ENCODE measurements at places on chromosomes 3 and 15.

DNA sequence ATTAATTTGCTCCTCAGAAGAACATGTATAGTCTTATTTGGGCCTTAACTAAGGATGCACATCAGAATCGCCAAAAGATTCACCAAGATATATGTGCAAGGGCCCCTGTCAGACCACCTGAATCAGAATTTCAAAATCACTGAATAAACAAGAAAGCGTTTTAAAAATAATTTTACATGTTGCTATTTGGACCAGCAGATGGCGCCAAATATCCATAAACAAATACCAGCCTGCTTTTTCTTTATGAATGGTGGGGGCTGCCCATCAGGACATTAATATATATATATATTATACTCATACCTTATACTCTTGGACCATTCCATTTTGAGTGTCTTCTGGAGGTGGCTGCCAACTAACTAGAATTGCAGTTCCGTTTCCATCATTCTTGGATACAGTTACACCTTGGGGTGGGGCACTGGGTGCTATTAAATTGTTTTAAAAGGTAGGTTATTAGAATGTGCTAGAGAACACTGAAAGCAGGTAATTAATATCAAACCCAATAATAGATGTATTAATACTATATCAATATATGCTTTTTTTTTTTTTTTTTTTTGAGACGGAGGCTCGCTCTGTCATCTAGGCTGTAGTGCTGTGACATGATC lies 1108.3 kb downstream of the ROBO1 start:
- peak; percentile 38 for DNase-seq

DNA sequence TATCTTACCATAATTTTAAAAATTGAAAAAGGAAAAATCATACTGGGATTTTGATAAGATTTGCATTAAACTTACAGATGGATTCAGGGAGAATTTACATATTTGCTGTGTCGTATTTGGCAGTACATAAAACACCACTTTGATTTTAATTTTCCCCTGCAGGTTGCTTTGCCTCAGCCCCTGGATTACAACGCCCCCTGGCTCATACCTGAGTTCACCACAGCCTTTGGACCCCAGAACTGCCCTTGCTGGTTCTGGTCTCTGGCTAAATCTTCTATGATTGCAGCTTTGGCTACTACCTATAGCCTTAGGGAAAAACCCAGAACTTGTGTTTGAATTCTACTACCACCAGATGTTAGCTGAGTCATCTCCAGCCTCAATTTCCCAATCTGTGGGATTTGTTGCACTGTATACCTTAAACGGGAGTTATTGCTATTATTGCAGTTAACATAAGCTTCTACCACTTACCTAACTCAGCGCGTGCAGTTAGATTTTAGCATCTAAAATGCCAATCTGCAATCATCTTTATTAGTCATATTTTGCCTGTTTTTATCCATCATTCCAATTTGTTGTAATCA lies 315.7 kb upstream of the GADL1 start:
- DNase-seq = no peak

DNA sequence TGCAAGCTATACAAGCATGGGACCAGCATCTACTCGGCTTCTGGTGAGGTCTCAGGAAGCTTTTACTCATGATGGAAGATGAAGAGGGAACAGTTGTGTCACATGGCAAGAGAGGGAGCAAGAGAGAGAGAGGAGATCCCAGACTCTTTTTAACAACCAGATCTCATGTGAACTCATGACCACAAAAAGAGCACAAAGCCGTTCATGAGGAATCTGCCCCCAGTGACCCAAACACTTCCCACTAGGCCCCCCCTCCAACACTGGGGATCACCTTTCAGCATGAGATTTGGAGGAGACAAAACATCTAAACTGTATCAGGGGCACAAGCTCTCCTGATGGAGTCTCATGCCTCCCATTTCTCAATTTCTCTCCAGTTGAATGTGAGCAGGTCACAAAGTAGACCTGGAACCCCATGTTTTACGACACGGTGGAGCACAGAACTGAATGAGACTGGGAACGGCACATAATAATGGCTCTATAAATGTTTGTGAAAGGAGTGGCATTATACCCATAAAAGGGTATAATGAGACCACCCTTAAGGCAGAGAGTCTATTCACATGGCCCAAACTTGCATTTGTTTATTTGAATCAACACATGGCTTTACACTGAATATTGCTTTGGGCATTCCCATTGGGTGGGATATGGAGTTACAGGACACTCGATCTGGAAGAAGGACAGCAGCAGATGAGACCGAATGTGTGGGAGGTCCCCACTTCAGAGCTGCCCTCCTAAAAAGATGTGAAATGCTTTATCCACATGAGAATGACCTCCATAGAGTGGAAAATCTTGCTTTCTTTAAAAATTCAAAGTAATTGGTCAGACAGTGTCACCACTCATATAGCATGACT lies 38.8 kb downstream of the IL16 start:
- DNase-seq = no peak

- no peak for DNase-seq
Measured at GRCh38 chr15:88894819-88895767, at the start of gene HAPLN3. HAPLN3 (minus strand) TSS chr15:88895544; CDS start chr15:88887298, 8,246 bp downstream.

DNA sequence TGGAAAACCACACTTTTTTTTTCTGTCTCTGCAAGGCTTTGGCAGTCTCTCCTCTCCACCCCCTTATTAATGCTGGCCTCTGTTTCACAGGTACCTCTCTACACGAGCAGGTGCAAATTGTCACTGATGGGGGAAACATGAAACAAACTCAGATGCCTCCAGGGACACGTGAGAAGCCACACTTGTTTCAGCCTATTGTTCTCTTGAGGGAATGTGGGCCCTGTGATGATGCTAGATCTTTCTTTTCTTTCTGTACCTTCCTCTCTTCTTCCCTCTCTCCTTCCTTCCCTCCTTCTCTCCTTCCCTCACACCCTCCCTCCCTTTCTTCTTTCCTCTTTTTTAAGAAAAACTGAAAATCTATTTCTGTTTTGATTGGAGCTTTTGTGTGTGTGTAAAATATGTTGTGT lies 5.7 kb upstream of the BLM start:
- no peak for DNase-seq

- DNase-seq = no peak
Measured at GRCh38 chr3:182794455-182795388, 1.4 kb downstream of the ATP11B start.

GRCh38 chr3:105362021-105362665 lies 4.6 kb upstream of the ALCAM start:
- no peak for DNase-seq

GRCh38 chr15:100856867-100857266 lies 22.8 kb upstream of the ALDH1A3 start:
- no peak for DNase-seq

DNA sequence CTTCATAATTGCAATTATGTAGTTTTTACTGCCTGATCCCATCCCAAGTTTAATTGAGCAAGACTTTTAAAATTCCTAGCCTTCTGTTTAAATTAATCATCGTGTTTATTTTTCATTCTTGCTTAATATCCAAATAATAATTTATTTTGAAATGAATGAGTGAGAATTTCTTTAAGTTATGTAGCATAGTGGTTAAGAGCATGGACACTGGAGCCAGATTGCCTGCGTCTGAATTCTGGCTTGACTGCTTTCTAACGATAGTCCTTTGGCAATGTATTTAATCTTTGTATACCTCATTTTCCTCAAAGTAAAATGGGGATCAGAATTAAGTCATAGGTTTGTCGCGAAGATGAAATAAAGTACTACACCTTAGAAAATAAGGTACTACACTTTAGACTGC lies 71.4 kb downstream of the LRRC49 start:
- no peak for DNase-seq

DNA sequence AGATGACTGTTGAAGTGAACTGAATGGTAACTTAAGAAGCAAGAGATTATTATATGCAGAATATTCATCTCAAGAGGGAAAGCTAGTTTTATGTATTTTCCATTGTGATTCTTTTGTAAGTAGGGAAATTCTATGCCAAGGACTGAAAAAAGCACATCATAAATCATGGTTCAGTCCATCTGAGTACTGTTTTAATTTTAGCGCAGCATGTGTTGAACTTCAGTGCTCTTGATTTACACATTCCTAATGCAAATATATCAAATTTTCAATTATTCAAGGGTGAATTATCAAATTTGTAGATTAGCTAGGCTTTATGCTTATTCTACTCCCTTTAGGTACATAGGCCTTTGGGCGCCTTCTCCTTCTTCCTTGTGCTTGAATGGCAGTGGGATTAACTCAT lies 50.3 kb upstream of the TCF12 start:
- DNase-seq = no peak

- DNase-seq = no peak
Measured at GRCh38 chr3:454986-455385, 258.4 kb downstream of the CHL1 start.

- no peak for DNase-seq
Measured at GRCh38 chr15:36330598-36330997, 248.8 kb upstream of the CDIN1 start.

DNA sequence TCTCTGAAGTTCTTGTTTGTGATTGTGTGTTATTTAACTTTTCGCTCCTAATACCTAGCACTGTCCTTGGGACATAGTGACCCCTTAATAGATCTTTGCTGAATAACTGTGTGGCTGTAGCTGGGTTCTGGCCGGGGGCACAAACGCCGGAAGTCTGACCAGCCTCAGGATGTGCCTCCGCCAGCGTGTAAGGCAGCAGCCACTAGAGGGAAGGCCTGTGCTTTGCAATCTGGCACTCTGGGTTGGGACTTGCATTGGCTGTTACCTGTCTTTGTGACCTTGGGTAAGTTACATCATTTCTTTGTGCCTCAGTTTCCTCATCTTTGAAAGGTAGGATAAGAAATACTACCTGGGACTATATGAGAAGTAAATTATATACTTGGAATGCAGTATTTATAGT lies 158.7 kb downstream of the GHSR start:
- DNase-seq = no peak

GRCh38 chr3:38490281-38491030 lies 5.7 kb upstream of the EXOG start:
- no peak for DNase-seq

DNA sequence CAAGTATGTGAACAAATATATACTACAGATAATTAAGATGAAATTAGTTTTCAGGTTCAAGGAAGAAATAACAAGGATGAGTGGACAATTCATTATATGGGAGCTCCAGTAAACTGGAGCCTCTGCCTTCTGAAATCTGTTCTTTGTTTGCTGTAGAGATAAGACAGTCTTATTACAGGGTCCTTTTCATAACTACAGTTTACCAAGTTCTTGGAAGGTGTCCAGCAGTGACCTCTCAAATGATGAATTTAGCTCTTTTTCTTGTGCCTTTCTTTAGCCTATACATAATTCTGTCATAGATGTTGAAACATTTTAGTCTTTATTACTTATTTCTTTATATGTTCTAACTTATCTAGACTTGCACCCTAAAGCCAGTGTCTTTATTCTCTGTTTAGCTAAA lies 89.7 kb upstream of the GBE1 start:
- no peak for DNase-seq

DNA sequence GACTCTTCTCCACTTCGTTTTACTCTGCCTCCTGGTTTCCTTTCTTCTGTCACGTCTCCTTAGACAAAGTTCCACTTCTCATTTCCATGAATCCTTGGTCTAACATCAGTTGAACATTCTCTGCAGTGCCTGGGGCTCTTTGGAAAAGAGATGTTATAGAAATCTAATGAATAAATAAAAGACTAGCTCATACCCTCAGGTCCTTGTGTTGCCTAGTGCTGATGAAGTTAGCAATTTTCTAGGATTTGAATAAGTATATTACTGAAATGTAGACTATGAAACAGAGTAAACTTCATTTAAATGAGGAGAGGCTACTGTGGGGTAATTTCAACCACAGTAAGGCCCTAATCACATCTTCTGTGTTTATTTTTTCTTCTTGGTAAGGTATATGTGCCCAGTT lies 146.9 kb upstream of the CADPS start:
- no peak for DNase-seq

DNA sequence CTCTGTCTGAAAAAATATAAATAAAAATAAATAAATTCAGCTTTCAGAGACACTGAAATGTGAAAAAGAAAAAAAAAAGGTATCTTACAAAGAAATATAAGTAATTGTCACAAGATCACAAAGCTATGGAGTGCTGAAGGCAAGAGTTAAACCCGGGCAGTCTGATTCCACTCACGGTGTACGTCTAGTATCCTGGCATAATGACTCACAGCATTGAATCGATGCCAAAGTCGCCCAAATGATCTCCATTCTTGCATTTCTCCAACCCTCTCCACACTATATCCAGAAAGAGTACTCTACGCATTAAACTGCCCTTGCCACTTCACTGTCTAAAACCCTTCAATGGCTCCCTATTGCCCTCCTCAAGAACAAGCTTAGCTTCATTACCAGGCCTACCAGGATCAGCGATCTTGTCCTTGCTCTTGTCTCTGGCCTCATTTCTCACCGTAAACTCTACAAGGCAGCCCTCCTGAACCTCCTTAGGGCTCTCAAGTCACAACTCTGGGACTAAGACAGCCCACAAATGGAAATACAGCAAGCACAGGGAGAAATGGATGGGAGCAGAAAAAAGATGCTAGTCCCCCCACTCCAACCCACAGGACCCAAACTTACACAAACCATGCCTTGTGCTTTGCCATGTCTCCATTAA lies 7.7 kb downstream of the SUCLG2 start:
- DNase-seq = no peak

- no peak for DNase-seq
Measured at GRCh38 chr15:48112242-48112641, 8.5 kb upstream of the SLC24A5 start.

DNA sequence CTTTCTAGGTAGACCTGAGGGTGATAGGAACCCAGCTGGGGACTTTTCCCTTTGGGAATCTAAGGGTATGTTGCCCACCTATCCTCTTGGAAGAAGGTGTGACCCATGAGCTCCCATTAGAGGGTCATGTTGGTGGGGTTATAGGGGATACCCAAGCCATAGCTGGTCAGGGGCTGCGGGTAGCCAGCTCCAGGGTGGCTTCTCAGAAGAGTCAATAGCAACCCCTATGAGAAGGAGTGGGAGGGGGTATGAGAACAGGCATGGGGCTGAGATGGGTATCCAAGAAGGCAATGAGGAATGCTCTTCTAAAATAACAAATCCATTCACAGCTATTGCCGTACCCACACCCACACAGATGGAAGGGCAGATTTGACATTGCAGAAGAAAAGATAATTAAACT lies 217.8 kb downstream of the UACA start:
- DNase-seq = no peak

DNA sequence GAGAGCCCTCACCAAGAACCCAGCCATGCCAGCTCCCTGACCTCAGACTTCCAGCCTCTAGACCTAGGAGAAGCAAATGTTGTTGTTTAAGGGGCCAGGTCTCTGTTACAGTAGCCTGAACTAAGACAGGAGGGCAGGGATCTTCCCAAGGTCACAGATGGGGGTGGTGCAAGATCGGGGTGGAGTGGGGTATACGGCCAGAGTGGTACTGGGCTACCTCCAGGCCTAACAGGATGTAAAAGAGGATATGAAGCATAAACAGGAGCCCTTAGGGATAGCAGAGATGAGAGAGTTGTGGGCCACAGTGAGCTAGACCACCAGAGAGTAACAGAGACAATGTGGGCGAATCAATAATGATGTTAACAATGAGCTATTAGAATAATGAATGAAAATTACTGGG lies 82.9 kb downstream of the TOP2B start:
- DNase-seq = no peak

GRCh38 chr15:88230823-88231222 lies 25.7 kb downstream of the NTRK3 start:
- DNase-seq = no peak

All from fibroblast of the conjunctiva (primary cell).